CD4-positive, CD25-positive, alpha-beta regulatory T cell (primary cell): ENCODE measurements at places on chromosomes 5 and 9.
A peak's percentile ranks its signal among the peaks of the same experiment; 100 is the strongest.

DNA sequence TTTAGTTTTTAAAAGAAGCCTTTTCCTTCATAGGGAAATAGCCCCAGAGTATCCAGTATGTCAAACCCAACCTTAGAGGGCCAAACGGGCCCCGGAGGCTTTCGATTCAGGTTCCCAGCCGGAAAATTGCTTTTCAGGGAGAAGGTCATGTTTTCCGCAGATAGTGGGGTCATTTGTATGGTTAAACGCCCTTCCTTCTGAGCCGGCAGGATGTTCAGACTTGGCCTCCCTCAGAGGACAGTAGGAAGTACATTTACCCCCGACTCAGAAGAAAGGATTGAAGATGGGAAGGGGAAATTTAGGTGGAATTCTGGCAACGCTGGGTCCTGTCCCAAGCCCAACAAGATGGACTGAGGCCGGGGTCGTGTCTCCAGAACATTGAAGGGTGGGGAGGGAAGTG is 195.2 kb downstream of the AOPEP start:
- no peak for DNase-seq

GRCh38 chr9:69093471-69094103 is 58.0 kb downstream of the FXN start:
- DNase-seq: no peak

- no peak for DNase-seq
Observed at GRCh38 chr5:150561571-150562275, 53.8 kb downstream of the NDST1 start.

DNA sequence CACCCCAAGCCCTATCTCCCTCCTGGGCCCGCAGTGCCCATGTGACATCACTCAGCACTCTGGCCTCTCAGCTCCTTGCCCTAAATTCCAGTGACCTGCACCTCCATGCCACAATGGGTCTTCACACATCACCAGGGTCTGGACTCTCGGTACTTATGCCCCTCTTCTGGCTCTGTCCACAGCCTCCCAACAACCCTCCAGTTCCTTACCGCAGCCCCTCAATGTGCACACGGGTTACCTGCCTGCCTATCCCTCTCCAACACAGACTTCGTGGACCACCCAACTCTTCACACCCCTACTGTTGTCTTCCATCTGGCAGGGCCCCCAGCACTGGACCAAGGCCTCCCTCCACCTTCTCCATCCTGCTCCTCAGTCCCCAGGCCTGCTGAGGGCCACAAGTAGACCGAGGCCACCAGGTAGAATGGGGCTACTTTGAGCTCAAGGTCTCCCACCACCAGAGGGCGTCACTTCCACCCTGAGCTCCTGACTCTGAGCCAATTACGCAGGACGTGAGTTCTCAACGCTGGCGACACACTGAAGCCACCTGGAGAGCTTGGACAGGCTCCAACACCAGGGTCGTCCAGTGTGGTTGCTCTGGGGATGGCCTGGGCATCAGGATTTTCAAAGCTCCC is 172.1 kb downstream of the GABBR2 start:
- peak; percentile 30 for DNase-seq

- DNase-seq: no peak
Observed at GRCh38 chr5:148843510-148844318, 17.3 kb downstream of the ADRB2 start.

GRCh38 chr9:114652776-114653555 is 4.6 kb downstream of the TEX53 start:
- DNase-seq: no peak
